ENCODE measurements at places on chromosomes 3 and 15.

DNA sequence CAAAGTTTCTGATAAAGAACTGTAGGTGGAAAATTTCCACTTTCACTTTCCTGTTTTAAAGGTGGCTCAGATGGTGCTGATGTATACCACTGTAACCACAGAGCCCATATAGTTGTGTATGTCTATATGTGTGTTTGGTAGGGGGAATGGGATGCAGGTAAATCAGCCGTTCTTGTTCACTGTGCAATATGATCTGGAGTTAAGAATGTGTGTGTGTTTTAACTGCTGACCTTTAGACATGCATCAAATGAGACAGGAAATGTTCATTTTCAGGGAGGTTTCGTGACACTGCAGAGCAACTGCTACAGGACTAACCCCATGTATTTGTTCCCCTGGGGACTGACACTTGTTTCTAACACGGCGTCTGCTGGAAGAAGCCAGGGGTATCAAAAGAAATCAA lies 180.5 kb downstream of the TAFA4 start:
- H3K27ac ChIP-seq = no peak overlapping the region
- no peaks in the 10 kb centered on the region for H3K4me1 ChIP-seq
- DNase-seq = no peak
- H3K4me3 ChIP-seq = no peak overlapping the region

DNA sequence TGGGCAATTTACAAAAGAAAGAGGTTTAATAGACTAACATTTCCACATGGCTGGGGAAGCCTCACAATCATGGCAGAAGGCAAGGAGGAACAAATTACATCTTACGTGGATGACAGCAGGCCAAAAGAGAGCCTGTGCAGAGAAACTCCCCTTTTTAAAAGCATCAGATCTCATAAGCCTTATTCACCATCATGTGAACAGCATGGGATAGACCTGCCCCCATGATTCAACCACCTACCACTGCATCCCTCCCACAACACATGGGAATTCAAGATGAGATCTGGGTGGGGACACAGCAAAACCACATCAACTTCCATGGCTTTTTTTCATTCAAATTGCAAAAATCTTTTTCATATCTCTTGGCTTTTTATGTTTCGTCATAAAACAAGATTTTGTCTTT lies 67.6 kb upstream of the GADL1 start:
- no peak overlapping the region for H3K4me3 ChIP-seq
- no peak overlapping the region for H3K27ac ChIP-seq
- no peak for DNase-seq
- H3K27me3 ChIP-seq = peaks cover 8% of the 10 kb centered on the region

DNA sequence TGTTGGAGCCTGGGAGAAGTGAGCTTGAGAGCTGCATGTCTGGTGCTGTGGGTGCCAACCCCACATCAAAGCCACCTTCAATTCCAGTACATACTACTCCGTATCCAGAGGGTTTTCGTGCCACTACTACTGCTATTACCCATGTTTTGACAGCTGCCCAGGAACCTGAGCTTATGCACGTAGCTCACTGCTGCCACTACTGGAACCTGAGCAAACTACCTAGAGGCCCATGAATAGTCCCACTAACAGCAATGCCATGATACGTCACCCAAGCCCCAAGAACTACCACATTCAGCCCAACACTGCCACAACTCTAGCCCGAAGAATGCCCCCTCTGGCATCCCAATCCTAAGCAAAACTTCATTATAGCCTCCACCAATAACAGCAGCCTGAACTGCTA lies 215.2 kb upstream of the BCHE start:
- no peaks in the 10 kb centered on the region for H3K4me1 ChIP-seq
- H3K36me3 ChIP-seq = no peaks in the 10 kb centered on the region
- H3K27ac ChIP-seq = no peak overlapping the region
- DNase-seq = no peak
- H3K4me3 ChIP-seq = no peak overlapping the region

GRCh38 chr15:99100245-99101173 lies 4.4 kb upstream of the SYNM start:
- H3K27ac ChIP-seq = no peak overlapping the region
- H3K36me3 ChIP-seq = no peaks in the 10 kb centered on the region
- H3K4me3 ChIP-seq = no peak overlapping the region
- H3K27me3 ChIP-seq = peaks cover 31% of the 10 kb centered on the region
- DNase-seq = peak; percentile 66

GRCh38 chr3:158489181-158489580 lies 81.8 kb upstream of the MLF1 start:
- no peak overlapping the region for H3K27ac ChIP-seq
- H3K4me1 ChIP-seq = peaks cover 2% of the 10 kb centered on the region
- H3K27me3 ChIP-seq = no peaks in the 10 kb centered on the region
- no peak for DNase-seq

DNA sequence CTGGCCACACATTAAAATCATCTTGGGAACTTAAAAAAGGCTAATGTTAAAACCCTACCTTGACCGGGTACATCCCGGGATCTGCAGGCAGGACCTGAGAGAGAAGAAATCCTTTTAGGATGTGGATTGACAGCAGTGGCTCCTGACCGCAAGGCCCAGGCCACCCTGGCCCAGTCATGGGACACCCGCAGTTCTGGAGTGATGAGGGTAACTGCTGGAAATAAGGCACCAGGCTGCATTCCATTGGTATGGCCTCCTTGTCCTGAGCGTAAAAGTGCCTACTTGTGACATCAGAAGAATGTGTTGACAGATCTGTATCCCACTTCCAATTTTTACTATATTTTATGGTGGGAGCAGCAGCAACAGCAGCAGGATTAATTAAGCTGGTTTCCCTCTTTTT lies 63.4 kb upstream of the GSK3B start:
- no peak for DNase-seq
- no peaks in the 10 kb centered on the region for H3K4me1 ChIP-seq
- H3K36me3 ChIP-seq = peaks cover 15% of the 10 kb centered on the region

GRCh38 chr15:70114221-70114620 lies 16.5 kb upstream of the TLE3 start:
- H3K27me3 ChIP-seq = peaks cover 34% of the 10 kb centered on the region
- H3K4me3 ChIP-seq = no peak overlapping the region
- H3K27ac ChIP-seq = no peak overlapping the region
- DNase-seq = no peak

- no peaks in the 10 kb centered on the region for H3K36me3 ChIP-seq
- DNase-seq = no peak
- H3K27ac ChIP-seq = no peak overlapping the region
- H3K4me1 ChIP-seq = no peaks in the 10 kb centered on the region
Observed at GRCh38 chr15:40344631-40345120, 3.9 kb upstream of the CCDC9B start.

GRCh38 chr15:57565311-57565710 lies 26.4 kb upstream of the MYZAP start:
- H3K27ac ChIP-seq = no peak overlapping the region
- peaks cover 11% of the 10 kb centered on the region for H3K4me1 ChIP-seq
- peaks cover 52% of the 10 kb centered on the region for H3K27me3 ChIP-seq
- DNase-seq = no peak
- H3K36me3 ChIP-seq = no peaks in the 10 kb centered on the region
- H3K4me3 ChIP-seq = no peak overlapping the region

DNA sequence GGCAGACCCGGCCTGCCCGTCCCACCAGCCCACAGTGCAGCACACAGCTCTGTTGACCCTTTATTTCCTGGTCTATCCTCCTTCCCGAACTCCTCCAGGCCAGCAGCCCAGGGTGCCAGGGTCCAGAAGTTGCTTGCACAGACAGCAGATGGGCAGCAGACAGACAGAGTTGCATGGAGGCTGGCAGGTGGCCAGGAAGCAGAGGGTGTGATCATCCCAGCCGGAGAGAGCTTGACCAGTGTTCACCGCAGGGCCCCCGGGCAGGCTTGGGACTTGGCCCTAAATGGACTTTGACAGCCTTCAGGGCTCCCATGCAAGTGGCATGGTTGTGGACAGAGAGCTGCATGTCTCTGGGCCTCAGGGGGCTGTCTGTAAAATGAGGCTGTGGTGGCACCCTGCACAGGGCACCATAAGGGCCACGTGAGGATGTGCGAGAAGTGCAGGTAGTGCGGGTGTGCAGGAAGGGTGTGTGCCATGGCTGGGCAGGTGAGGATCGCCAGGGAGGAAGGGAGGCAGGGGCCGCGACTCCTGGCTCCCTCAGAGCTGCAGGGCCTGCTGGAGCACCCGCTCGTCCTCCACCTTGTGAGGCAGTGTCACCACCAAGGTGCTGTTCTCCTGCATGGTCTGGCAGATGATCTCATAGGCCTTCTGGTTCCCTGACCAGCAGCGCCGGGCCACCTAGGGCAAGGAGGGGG lies 6.3 kb upstream of the ZXDC start:
- no peaks in the 10 kb centered on the region for H3K27me3 ChIP-seq
- peaks cover 11% of the 10 kb centered on the region for H3K4me1 ChIP-seq
- DNase-seq = no peak

GRCh38 chr3:45387171-45387570 lies 1.2 kb upstream of the LARS2 start:
- H3K27me3 ChIP-seq = peaks cover 9% of the 10 kb centered on the region
- H3K4me1 ChIP-seq = peaks cover 13% of the 10 kb centered on the region
- no peak overlapping the region for H3K27ac ChIP-seq
- DNase-seq = no peak
- H3K36me3 ChIP-seq = no peaks in the 10 kb centered on the region

- H3K27ac ChIP-seq = no peak overlapping the region
- H3K4me1 ChIP-seq = no peaks in the 10 kb centered on the region
- H3K27me3 ChIP-seq = no peaks in the 10 kb centered on the region
- no peaks in the 10 kb centered on the region for H3K36me3 ChIP-seq
- DNase-seq = no peak
Observed at GRCh38 chr3:7484636-7485035, 623.7 kb downstream of the GRM7 start.

GRCh38 chr15:83185561-83185960 lies 22.1 kb downstream of the HDGFL3 start:
- DNase-seq = no peak
- peaks cover 9% of the 10 kb centered on the region for H3K36me3 ChIP-seq
- H3K27ac ChIP-seq = no peak overlapping the region
- H3K4me1 ChIP-seq = peaks cover 13% of the 10 kb centered on the region

DNA sequence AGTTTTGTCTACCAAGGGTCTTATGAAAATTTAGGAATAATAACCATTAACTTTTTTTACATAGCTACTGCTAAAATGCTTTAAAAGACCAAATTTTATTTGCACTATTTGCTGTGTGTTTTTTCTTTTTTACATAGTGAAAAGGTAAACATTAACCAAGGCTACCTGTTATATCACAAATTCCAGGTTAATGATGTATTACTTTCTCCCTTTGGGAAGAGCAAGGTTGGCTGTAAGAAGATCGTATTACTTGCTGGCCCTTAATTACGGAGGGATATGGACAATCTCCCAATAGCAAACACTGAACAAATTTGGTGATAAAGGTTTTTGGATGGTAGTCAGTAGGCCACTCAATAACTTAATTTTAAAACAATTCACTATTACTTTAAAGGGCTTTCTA lies 22.4 kb downstream of the LRRC58 start:
- DNase-seq = no peak
- H3K27me3 ChIP-seq = no peaks in the 10 kb centered on the region
- H3K27ac ChIP-seq = no peak overlapping the region

GRCh38 chr3:189820365-189820720 lies 189.2 kb downstream of the TP63 start:
- H3K4me1 ChIP-seq = no peaks in the 10 kb centered on the region
- no peaks in the 10 kb centered on the region for H3K36me3 ChIP-seq
- H3K27me3 ChIP-seq = no peaks in the 10 kb centered on the region
- H3K27ac ChIP-seq = no peak overlapping the region

GRCh38 chr3:122679882-122680474 lies 661 bp upstream of the PARP14 start:
- H3K27me3 ChIP-seq = no peaks in the 10 kb centered on the region
- peaks cover 61% of the 10 kb centered on the region for H3K4me1 ChIP-seq
- peak overlapping the region; percentile 90 for H3K27ac ChIP-seq
- no peak for DNase-seq

GRCh38 chr3:57791245-57791644 lies 35.1 kb downstream of the SLMAP start:
- DNase-seq = no peak
- no peak overlapping the region for H3K27ac ChIP-seq
- H3K36me3 ChIP-seq = no peaks in the 10 kb centered on the region
- peaks cover 14% of the 10 kb centered on the region for H3K4me1 ChIP-seq
- no peaks in the 10 kb centered on the region for H3K27me3 ChIP-seq

DNA sequence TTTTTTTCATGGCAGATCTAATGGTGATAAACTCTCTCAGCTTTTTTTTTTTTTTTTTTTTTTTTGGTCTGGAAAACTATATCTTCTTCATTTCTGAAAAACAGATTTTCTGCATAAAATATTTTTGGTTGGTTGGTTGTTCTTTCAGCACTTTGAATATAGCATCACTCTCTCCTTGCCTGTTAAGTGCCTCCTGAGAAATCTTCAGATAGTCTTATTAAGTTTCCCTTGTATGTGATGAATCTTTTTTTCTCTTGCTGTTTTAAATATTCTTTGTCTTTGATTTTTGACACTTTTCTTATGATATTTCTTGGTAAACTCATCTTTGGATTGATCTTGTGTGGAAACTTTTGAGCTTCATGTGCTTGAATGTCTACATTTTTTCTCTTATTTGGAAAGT lies 44.2 kb upstream of the OSTN start:
- H3K27me3 ChIP-seq = no peaks in the 10 kb centered on the region
- no peak overlapping the region for H3K27ac ChIP-seq
- H3K36me3 ChIP-seq = peaks cover 11% of the 10 kb centered on the region

- peaks cover 81% of the 10 kb centered on the region for H3K36me3 ChIP-seq
- H3K4me3 ChIP-seq = peak overlapping the region; percentile 98
- no peaks in the 10 kb centered on the region for H3K27me3 ChIP-seq
- peak overlapping the region; percentile 66 for H3K27ac ChIP-seq
Observed at GRCh38 chr3:185926445-185926844, 11.4 kb downstream of the TRA2B start.

- no peak overlapping the region for H3K27ac ChIP-seq
- H3K27me3 ChIP-seq = peaks cover 20% of the 10 kb centered on the region
- H3K4me1 ChIP-seq = no peaks in the 10 kb centered on the region
Observed at GRCh38 chr3:170499562-170500156, 81.0 kb downstream of the CLDN11 start.

- H3K36me3 ChIP-seq = no peaks in the 10 kb centered on the region
- no peaks in the 10 kb centered on the region for H3K27me3 ChIP-seq
- H3K4me3 ChIP-seq = no peak overlapping the region
- DNase-seq = no peak
Observed at GRCh38 chr3:161745741-161746140, 249.1 kb downstream of the OTOL1 start.

DNA sequence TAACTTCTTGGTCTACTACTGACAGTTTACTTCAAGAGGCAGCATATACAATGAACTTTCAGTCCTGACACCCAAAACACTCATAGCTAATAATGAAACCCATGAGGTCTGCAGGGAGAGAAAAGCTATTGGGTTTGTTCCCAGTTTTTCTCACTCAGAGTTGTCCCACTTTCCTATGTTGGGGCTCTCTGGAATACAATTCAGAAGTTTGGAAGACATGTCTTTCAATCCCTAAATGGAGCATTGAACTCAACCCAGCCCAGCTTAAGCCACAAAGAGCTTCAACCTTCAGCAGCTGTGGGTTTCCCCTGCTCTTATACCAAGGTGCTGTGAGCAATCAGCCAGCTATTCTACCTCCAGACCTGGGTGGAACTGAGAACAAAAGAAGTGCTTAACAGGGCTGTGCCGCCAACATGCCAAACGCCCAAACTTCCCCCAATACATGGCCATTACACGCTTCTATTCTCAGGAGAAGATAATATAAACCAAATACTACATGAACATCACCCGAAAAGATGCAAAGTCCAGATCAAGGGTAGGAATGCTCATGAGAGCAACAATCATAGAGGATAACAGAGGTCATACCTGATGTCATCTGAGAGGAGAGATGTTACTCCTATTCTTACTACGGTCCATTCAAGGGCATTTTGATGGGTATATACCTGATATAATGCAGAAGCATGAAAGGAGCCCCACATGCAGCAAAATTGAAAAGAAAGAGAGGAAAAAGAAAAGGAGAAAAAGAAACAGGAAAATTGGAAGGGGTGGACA lies 131.2 kb upstream of the TGFBR2 start:
- peaks cover 7% of the 10 kb centered on the region for H3K4me1 ChIP-seq
- no peaks in the 10 kb centered on the region for H3K36me3 ChIP-seq
- H3K4me3 ChIP-seq = no peak overlapping the region

Measured in natural killer cell treated with Interleukin-12 subunit alpha and Interleukin-12 subunit beta and Interleukin-15 and Interleukin-18, amount 100 ng/mL, for 72 hours (primary cell).